ENCODE measurements at places on chromosomes 1 and 21.

- DNase-seq: no peak
- H3K27me3 ChIP-seq: no peaks in the 10 kb centered on the region
- H3K36me3 ChIP-seq: peaks cover 26% of the 10 kb centered on the region
- H3K27ac ChIP-seq: no peak overlapping the region
- H3K4me3 ChIP-seq: no peak overlapping the region
Observed at GRCh38 chr21:33268393-33268736, 2.2 kb downstream of the IL10RB start.

DNA sequence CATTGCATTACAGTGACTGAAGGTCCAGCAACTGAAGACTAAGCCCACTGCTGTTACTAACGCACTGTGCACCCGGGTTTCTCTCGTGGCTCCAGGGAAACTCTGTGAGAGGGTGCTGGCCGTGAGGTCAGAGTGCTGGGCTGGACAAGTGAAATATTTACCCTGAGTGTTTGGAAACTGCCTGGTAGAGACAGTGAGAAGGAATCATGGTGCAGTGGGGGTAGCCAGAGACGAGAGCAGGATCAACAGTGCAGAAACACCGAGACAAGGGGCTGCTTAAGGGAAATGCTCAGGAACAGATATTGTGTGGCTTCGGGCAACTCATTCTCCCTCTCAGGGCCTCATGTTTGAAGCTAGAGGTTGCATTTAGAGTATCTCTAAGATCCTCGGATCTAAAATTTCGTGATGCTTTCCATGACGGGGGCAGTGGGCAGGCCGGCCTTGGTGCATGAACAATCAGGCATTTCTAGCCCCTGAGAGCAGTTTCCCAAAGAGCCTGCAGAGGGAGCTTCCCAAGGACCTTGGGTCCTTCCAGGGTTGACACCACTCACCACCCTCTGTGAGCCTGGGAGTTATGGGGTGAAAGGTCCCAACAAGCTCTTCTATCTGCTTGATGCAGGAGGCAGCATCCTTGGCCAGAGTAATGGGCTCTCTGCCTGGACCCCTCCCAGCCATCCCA is 9.7 kb downstream of the CD2 start:
- H3K4me3 ChIP-seq: no peak overlapping the region
- no peak overlapping the region for H3K27ac ChIP-seq
- no peak for DNase-seq
- H3K36me3 ChIP-seq: no peaks in the 10 kb centered on the region

DNA sequence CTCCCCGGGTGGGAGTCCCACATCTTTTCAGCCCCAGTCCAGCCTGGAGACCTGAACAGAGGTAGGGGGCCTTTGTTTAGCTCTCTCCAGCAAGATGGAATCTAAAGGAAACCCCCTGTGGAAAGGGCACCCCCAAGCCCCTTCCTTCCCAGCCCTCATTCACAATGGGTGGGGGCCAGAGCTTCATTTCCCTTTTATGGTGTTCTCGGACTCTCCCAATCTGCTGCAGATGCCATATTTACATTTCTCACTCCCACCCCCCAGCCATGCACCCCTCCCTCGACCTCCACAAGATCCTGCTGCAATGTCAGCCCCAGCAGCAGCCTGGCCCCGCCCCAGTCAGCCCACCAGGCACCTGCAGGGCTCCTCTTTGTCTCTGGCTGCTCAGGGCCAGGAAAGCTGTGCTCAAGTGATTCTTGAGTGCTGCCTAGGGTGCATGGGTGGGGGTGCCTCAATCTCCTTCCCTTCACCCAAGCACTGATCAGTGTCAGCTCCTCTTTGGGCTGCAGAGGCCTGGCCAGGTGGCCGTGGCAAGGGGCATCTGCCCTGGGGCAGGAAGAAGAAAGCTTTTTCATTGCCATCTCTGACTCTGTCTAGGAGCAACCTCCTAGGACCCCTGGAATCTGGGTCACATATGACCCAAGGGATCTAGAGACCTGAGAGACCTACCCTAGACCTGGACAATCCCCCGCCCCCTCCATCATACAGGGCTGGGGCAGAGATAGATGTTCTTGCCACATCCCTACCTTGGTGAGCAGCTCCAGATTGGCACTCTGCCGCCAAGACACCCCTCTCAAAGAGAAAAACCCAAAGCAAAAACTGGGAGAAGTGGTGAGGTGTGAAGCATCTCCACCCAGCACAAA is 1.7 kb downstream of the KIF21B start:
- H3K4me3 ChIP-seq: no peak overlapping the region
- DNase-seq: no peak
- H3K27ac ChIP-seq: no peak overlapping the region
- H3K27me3 ChIP-seq: peaks cover 40% of the 10 kb centered on the region
- H3K36me3 ChIP-seq: no peaks in the 10 kb centered on the region

- no peak for DNase-seq
- no peaks in the 10 kb centered on the region for H3K36me3 ChIP-seq
- H3K27me3 ChIP-seq: no peaks in the 10 kb centered on the region
- H3K4me1 ChIP-seq: no peaks in the 10 kb centered on the region
- H3K27ac ChIP-seq: no peak overlapping the region
- H3K4me3 ChIP-seq: no peak overlapping the region
Observed at GRCh38 chr1:162305969-162306368, 70.7 kb downstream of the SPATA46 start.

DNA sequence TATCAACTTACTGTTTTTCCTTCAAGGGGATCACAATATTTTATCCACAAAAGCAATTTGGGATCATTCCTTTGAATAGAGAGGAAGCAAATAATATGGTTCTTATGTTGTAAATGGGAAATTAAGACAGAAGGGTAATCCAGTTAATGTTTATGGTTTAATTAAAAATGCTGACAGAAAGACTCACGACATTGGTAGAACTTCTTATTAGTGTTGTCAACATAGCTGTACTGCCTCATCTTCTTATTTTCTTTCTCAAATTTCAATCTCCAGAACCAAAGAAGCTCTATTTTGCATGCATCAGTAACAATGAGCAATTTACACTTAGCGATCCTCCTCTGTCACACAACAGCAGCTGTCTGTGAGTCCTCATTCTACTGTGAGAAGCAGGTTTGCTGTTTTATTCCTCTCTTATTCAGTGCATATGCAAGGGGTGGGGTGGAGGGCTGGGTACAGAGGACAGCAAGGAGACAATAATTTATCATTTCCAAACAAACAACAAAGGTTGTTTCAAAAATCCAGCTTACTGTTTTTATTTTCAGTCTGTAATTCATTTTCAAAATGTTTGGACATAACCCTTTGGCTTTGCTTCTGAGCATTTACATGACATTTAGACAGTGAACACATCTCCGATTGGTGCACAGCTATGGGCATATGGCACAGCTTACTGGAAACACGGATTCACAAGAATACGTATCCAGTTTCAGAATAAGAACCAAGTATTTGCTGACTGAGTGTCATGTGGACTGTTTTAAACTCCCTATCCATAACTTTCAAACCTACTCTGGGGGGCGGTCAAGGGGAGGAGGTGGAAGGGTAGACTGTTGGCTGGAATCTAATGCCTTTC is 335.9 kb downstream of the RGS7 start:
- no peaks in the 10 kb centered on the region for H3K4me1 ChIP-seq
- no peak for DNase-seq
- no peak overlapping the region for H3K4me3 ChIP-seq
- H3K27me3 ChIP-seq: no peaks in the 10 kb centered on the region
- H3K27ac ChIP-seq: no peak overlapping the region
